ENCODE measurements at places on chromosomes 6 and 20.
A peak's percentile ranks its signal among the peaks of the same experiment; 100 is the strongest.

DNA sequence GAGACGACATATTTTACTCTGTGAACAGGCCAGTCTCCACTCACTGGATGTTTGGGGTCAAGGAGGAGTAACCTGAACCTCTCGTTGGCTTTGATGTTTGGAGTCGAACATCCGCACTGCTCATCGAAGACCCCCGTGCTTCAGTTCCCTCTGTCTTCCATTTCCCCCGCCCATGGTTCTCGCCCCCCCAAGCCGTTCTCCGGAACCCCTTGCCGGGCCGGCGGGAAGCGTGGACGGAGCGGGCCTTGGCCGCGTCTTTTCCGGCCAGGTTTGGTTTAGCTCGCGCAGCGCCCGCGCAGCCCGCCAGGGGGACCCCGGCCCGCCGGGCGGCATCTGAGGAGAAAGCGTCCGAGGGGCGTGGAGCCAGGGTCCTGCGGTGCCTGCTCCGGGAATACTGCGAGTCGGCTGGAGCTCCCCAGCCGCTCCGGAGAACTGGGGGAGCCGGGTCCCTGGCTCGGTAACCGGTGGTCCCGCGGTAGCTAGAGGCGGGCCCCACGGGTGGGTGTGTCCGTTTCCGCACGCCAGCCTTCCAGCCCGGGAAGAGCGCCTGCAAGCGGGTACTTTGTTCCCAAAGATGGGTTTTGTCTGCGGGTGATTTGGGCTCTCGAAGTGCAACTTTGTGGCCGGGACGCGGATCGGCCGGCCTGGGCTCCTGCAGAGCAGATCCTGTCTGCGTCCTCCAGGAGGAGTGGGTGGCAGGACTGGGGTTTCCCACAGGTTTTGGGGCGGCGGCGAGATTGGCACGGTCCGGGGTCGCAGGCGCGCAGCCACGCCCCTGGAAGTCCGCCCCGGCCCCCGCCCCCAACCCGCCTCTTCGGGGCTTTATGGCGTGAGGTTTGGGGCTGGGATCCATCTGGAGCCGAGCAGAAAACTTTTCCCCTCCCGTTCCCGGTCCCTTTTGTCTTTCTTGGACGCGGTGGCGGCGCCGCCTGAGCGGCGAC, at the start of gene TMEM200A:
TSS of gene TMEM200A (plus strand) at position 852 of the 941 bp plus-strand sequence. CDS start 74,406 bp downstream, outside the sequence.
- H3K36me3 ChIP-seq, result no peaks in the 10 kb centered on the region
- no peak within 1 kb of the TSS for H3K27ac ChIP-seq
- H3K4me1 ChIP-seq, result no peaks in the 10 kb centered on the region
- H3K4me3 ChIP-seq, result peak within 1 kb of the TSS; percentile 48

- no peak for DNase-seq
- no peak overlapping the region for H3K4me3 ChIP-seq
- no peak overlapping the region for H3K27ac ChIP-seq
Measured at GRCh38 chr6:107812234-107812769, 11.8 kb downstream of the SCML4 start.

DNA sequence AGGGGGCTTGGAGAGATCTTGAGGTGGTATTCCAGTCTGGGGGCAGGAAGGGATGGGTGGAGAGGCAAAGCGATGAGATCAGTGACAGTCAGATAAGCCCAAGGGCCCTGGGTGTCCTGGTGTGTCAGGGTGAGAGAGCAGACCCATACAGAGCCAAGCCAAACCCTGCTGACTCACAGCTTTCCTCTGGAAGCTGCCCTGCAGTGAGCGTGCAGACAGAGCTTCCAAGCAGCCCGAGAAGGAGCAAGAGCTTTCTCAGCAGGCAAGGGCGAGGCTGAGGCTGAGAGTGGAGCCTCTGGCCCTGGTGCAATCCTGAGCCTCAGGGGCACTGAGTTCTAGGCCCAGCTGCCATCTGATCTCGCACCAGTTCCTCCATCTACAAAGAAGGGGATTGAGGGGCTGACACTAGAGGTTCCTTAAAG, 91.1 kb upstream of the HIVEP1 start:
- no peaks in the 10 kb centered on the region for H3K36me3 ChIP-seq
- H3K27ac ChIP-seq, result no peak overlapping the region
- H3K4me3 ChIP-seq, result no peak overlapping the region
- no peaks in the 10 kb centered on the region for H3K27me3 ChIP-seq
- H3K4me1 ChIP-seq, result no peaks in the 10 kb centered on the region

DNA sequence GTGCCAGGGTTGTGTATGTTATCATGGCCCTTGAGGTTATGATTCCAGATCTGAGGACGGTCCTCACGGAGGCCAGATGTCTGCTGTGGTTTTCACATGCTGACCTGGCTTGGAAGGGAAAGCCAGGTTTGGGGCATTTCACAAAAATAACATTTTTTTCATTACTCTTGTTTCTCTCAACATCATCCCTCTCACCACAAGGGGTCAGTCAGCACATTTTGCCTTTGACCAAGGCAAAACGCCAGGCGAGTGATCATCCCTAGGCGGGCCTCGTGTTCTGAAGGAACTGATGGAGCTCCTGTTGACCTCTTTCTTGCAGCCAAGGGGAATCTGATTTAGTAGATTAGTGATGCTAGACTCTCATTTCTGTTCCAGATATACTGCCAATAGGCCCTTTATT, 133.5 kb downstream of the TBC1D7 start:
- H3K27ac ChIP-seq, result no peak overlapping the region
- no peaks in the 10 kb centered on the region for H3K27me3 ChIP-seq
- H3K4me3 ChIP-seq, result no peak overlapping the region
- H3K36me3 ChIP-seq, result no peaks in the 10 kb centered on the region
- no peak for DNase-seq

DNA sequence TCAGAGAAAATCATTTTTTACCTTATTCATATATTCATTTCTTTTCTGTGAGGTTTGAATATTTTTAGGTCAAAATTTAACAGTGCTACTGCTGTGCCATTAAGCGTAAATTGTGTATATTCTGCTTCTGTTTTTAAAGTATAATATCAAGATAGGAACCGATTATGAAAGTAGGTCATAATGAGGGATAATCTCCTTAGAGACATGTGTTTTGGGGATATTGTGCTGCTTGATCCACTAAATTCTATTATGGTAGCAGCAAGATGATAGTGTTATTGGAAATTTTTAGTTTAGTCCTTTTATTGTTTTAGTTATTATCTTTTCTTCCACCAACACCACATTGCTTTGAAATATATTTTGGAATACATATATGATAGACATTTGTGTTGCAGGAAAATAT, 244.0 kb downstream of the RIMS1 start:
- no peak overlapping the region for H3K27ac ChIP-seq
- H3K4me3 ChIP-seq, result no peak overlapping the region
- no peaks in the 10 kb centered on the region for H3K27me3 ChIP-seq
- no peaks in the 10 kb centered on the region for H3K4me1 ChIP-seq
- no peak for DNase-seq
- H3K36me3 ChIP-seq, result no peaks in the 10 kb centered on the region

GRCh38 chr6:158649289-158650143, at the start of gene SYTL3:
Gene SYTL3, plus strand, starts transcription at chr6:158650054. Its CDS starts 13,215 bp downstream, at chr6:158663269.
- H3K4me3 ChIP-seq, result no peak within 1 kb of the TSS
- H3K27ac ChIP-seq, result peak within 1 kb of the TSS; percentile 82
- H3K36me3 ChIP-seq, result no peaks in the 10 kb centered on the region
- peaks cover 15% of the 10 kb centered on the region for H3K4me1 ChIP-seq

- H3K4me1 ChIP-seq, result peaks cover 13% of the 10 kb centered on the region
- H3K27me3 ChIP-seq, result no peaks in the 10 kb centered on the region
- no peak for DNase-seq
- no peak overlapping the region for H3K4me3 ChIP-seq
Measured at GRCh38 chr20:48722737-48723191, 105.0 kb downstream of the PREX1 start.

GRCh38 chr6:124993327-124993726, 31.1 kb downstream of the RNF217 start:
- no peaks in the 10 kb centered on the region for H3K27me3 ChIP-seq
- peaks cover 57% of the 10 kb centered on the region for H3K4me1 ChIP-seq
- peak overlapping the region; percentile 47 for H3K27ac ChIP-seq
- H3K36me3 ChIP-seq, result no peaks in the 10 kb centered on the region
- no peak for DNase-seq
- H3K4me3 ChIP-seq, result no peak overlapping the region

- peaks cover 24% of the 10 kb centered on the region for H3K4me1 ChIP-seq
- no peaks in the 10 kb centered on the region for H3K27me3 ChIP-seq
- H3K4me3 ChIP-seq, result no peak overlapping the region
- DNase-seq, result no peak
- H3K27ac ChIP-seq, result no peak overlapping the region
Measured at GRCh38 chr20:17912916-17913315, 55.7 kb downstream of the SNX5 start.

GRCh38 chr6:141316236-141316635, 816.5 kb upstream of the GJE1 start:
- H3K4me1 ChIP-seq, result no peaks in the 10 kb centered on the region
- no peaks in the 10 kb centered on the region for H3K27me3 ChIP-seq
- H3K27ac ChIP-seq, result no peak overlapping the region
- no peaks in the 10 kb centered on the region for H3K36me3 ChIP-seq
- DNase-seq, result no peak

- no peak for DNase-seq
- no peak overlapping the region for H3K4me3 ChIP-seq
- no peak overlapping the region for H3K27ac ChIP-seq
- no peaks in the 10 kb centered on the region for H3K27me3 ChIP-seq
- no peaks in the 10 kb centered on the region for H3K36me3 ChIP-seq
- H3K4me1 ChIP-seq, result no peaks in the 10 kb centered on the region
Measured at GRCh38 chr20:61829526-61829925, 236.2 kb downstream of the TAF4 start.

DNA sequence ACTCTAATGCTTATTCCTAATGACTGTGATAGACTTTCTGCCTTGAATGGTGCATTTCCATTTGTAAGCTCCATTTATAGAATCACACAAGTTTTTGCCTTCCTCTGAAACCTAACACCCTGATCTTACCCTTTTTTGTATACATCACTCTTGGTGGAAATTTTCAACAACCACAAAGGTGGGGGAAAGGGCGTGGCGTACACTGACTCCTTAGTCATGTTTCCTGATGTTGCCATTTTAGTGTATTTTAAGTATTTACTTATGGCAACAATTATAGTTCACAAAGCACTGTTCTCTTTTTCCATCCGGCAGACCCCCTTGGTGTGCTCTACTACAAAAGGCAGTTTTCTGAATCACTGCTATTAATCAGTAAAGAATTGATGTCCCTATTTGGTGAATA, 92.0 kb downstream of the ATXN1 start:
- H3K27ac ChIP-seq, result no peak overlapping the region
- H3K4me3 ChIP-seq, result no peak overlapping the region
- no peak for DNase-seq
- no peaks in the 10 kb centered on the region for H3K27me3 ChIP-seq

GRCh38 chr6:134289204-134289575, 28.7 kb downstream of the SGK1 start:
- H3K4me1 ChIP-seq, result peaks cover 5% of the 10 kb centered on the region
- H3K4me3 ChIP-seq, result no peak overlapping the region
- H3K36me3 ChIP-seq, result no peaks in the 10 kb centered on the region
- no peak overlapping the region for H3K27ac ChIP-seq

DNA sequence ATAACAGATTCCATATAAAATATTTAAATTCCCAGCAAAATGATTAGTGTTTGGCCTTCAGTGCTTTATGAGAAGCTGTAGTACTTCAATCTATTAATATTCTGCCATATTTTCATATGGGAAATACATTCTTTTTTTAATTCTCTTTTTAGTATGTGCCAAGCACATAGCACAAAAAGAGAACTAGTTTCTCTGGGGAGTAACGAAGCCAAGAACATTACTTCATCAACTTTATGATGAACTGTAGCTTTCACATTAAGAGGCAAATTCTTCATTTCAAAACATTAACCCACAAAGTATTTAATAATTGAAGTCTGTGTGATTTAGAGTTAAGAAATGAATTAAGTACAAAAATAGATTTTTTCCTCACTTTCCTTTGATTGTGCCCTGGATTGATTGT, 281.0 kb upstream of the EYS start:
- no peak for DNase-seq
- H3K27me3 ChIP-seq, result no peaks in the 10 kb centered on the region
- no peak overlapping the region for H3K27ac ChIP-seq
- no peaks in the 10 kb centered on the region for H3K4me1 ChIP-seq

- no peaks in the 10 kb centered on the region for H3K36me3 ChIP-seq
- no peaks in the 10 kb centered on the region for H3K27me3 ChIP-seq
- no peak overlapping the region for H3K4me3 ChIP-seq
- H3K4me1 ChIP-seq, result peaks cover 9% of the 10 kb centered on the region
- no peak for DNase-seq
- no peak overlapping the region for H3K27ac ChIP-seq
Measured at GRCh38 chr20:13271977-13272975, 51.2 kb downstream of the ISM1 start.

DNA sequence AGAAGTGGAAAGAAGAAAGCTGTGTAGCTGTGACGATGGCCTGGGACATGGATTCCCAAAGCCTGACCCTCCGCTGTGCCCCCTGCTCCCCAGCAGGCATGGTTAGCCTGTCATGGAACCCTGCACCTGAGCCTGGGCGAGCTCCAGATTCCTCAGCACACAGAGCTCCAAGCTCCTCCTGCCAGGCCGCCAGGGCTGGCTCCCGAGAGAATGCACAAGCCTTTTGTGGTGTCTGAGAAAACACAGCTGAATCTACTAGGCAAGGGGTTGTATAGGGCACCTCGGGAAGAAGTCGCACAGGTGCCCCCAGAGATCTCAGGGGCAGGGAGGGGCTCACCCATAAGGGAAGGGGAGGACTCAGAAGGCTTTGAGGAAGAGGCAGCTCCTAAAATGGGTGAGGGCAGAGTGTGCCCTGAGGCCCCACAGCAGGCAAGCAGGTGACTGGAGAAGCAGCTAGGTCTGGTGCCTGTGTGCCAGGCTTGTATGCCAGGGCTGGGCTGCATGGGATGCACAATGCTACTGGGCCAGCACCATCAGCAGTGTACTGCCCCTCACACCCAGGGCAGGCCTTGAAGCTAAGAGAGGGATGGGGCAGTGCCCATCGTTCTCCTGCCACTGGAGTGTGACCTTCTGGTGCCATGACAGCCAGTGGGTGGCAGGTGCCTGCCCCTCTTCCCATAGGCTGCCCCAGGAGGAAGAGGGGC, 64.3 kb upstream of the CD93 start:
- peak overlapping the region; percentile 95 for H3K27ac ChIP-seq
- H3K4me3 ChIP-seq, result no peak overlapping the region
- DNase-seq, result no peak

- DNase-seq, result no peak
- no peaks in the 10 kb centered on the region for H3K4me1 ChIP-seq
- no peaks in the 10 kb centered on the region for H3K27me3 ChIP-seq
- H3K4me3 ChIP-seq, result no peak overlapping the region
- no peaks in the 10 kb centered on the region for H3K36me3 ChIP-seq
Measured at GRCh38 chr6:30810813-30811339, 66.5 kb upstream of the IER3 start.

DNA sequence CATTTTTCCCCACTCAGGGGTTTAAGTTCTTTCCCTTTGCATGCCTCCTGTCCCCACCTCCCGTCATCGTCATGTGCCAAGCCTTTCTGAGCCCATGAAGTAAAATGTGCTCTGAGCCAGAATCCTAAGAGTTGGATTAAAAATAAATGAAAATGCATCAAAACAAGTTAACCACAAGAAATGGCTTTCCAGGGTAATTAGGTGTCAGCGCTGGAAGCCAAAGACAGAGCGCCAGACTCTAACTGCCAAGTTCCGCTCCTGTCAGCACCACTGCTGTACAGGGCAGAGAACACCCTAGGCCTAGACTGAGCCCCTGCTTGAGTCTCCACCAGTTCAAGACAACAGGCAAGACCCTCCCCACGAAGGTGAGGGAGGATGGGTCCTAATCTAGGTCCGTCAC, 5.5 kb upstream of the C20orf202 start:
- no peak overlapping the region for H3K27ac ChIP-seq
- H3K4me3 ChIP-seq, result no peak overlapping the region
- H3K36me3 ChIP-seq, result no peaks in the 10 kb centered on the region
- H3K27me3 ChIP-seq, result no peaks in the 10 kb centered on the region
- no peaks in the 10 kb centered on the region for H3K4me1 ChIP-seq
- DNase-seq, result no peak

- H3K27ac ChIP-seq, result no peak overlapping the region
- no peak overlapping the region for H3K4me3 ChIP-seq
- H3K36me3 ChIP-seq, result no peaks in the 10 kb centered on the region
- DNase-seq, result no peak
- no peaks in the 10 kb centered on the region for H3K4me1 ChIP-seq
- H3K27me3 ChIP-seq, result no peaks in the 10 kb centered on the region
Measured at GRCh38 chr6:120805276-120805675, 529.0 kb downstream of the TBC1D32 start.
